ENCODE measurements at places on chromosomes 1 and 21.
A peak's percentile ranks its signal among the peaks of the same experiment; 100 is the strongest.

- DNase-seq, result no peak
Observed at GRCh38 chr1:212648431-212648830, 39.9 kb downstream of the ATF3 start.

DNA sequence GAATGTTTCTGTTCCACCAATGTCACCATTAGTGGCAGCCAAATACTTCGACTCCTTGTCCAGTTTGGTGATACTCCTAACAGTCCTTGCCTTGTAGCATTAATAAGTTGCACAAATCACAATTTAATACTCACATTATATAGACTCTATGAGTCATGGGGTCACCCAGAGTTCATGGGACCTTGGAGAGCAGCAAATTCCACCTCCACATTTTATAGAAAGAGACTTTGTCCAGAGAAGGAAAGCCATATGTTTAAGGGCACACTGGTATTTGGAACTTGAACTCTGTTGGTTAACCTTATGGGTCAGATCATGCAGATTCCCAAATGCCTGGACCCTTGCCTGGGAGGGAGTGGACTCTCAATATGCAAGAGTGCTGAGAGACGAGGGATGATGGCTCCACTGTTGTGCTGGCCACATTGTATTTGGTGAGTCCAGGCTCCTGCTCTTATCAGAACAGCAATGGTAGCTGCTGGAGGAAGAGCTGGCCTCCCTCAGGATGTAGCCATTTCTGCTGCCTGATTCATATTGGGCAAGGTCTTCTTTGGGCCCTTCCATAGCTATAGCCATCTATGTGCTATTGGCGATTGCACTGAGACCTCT, 30.6 kb downstream of the DNAJC6 start:
- DNase-seq, result peak; percentile 79

DNA sequence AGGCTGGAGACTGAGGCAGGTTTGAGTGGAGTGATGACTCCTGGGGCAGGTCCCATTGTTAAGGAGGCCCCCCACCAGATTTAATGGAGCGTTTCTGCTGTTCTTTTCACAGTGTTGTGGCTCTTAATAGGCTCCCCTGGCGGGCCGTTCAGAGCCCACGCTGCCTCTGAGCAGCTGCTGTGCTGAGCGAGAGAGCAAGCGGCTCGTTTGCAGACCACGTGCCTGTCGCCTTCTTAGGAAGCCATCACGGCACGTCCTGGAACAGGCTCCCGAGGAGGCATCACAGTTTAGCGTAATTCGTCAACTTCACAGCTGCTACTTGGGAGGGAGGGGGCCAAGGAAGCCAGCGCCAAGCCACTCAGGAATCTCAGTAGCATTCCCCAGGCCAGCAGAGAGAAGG, 70.5 kb upstream of the CTTNBP2NL start:
- DNase-seq, result no peak

DNA sequence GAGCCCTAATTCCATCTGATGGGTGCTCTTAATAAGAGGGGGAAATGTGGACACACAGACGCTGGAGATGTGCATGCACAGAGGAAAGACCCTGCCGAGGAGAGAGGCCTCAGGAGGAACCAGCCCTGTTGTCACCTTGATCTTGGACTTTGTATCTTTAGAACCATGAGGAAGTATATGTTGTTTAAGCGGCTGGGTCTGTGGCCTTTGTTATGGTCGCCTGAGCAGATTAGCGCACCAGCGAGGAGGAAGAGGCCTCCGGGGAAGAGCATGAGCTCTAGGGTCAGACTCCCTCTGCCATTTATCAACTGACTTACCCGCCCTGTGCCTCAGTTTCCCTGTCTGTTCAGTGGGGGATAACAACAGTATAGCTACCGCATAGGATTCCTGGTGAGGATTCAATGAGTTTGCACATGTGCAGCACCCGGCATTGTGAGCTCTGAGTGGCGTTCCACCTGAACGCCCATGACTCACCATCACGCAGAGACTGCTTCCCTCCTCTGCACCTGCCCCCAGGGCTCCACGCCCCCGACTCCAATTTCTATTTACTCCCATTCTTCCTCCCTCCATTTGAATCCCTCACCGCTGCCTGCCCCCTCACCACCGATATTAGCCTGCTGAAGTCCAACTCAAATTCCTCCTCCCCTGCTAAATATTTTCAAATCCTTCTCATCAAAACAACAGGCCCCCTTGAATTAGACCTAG, 67.2 kb downstream of the ATP5PO start:
- DNase-seq, result no peak

DNA sequence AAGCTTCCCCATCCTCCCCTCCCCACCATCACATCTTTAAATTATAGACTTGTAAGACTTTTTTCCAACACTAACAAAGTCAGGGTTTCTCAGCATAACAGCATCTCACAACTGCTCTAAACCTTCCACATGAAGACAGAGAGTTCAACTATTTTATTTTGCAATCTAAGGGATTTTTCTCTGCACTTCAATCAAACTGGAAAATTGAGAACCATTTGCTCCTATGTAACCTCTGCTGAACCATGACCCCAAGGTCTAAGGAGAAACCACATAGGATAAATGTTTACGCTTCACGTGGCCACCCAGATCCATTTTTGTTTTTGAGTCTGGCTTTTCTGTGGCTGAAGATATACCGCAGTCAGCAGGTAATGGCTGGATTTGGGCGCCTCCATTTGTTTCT, 13.2 kb downstream of the ERRFI1 start:
- DNase-seq, result no peak

GRCh38 chr1:46489638-46490405, at the start of gene DMBX1:
TSS of gene DMBX1 (plus strand) at chr1:46489836. CDS start at chr1:46507011, 17,175 bp downstream.
- peak; percentile 11 for DNase-seq

GRCh38 chr1:89065079-89065868, at the start of gene GBP1:
TSS of gene GBP1 (minus strand) at chr1:89065208. CDS start at chr1:89063234, 1,974 bp downstream.
- peak; percentile 42 for DNase-seq

- DNase-seq, result no peak
Observed at GRCh38 chr1:169530448-169530847, 44.7 kb upstream of the SLC19A2 start.

- DNase-seq, result peak; percentile 18
Observed at GRCh38 chr21:16441789-16442188, 712.0 kb downstream of the USP25 start.

GRCh38 chr1:32971576-32971975, 7.0 kb upstream of the RNF19B start:
- DNase-seq, result no peak

- peak; percentile 51 for DNase-seq
Observed at GRCh38 chr21:25862596-25862995, 127.8 kb downstream of the GABPA start.

DNA sequence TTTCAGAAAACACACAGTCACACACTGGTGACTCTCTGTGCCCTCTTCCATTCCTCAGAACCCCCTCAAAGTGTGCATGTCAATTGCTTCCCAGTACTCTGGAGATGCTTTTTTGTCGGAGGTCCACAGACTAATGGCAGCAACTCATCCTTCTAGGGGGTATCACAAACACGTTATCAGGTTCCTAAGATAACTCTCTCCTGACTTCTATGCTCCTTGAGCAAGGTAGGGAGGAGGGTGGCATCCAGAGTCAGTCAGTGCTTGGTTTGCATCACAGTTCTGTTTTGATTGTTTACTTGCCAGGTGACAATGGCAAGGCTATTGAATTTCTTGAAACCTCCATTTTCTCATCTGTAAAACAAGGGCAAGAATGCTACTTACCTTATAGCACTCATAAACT, 39.4 kb upstream of the DYNLT5 start:
- no peak for DNase-seq

DNA sequence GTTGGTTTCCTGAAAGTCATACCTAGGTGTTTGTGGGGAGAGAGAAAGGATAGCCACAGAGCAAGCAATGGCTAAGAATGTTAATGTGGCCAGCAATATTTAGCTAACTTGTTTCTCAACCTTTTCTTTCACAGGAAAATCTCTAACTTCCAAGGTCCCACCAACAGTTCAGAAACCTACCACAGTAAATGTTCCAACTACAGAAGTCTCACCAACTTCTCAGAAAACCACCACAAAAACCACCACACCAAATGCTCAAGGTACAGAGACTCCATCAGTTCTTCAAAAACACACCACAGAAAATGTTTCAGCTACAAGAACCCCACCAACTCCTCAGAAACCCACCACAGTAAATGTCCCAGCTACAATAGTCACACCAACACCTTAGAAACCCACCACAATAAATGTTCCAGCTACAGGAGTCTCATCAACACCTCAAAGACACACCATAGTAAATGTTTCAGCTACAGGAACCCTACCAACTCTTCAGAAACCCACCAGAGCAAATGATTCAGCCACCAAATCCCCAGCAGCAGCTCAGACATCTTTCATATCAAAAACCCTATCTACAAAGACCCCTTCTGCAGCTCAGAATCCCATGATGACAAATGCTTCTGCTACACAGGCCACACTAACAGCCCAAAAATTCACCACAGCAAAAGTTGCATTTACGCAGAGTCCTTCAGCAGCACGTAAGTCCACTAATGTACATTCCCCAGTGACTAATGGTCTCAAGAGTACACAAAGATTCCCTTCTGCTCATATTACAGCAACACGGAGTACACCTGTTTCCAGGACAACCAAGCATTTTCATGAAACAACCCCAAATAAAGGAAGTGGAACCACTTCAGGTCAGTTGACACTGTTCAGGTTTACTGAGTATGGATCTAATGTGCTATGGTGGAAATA, 15.3 kb downstream of the CD55 start:
- DNase-seq, result no peak

- peak; percentile 3 for DNase-seq
Observed at GRCh38 chr1:186183970-186184628, 191.0 kb downstream of the TPR start.

DNA sequence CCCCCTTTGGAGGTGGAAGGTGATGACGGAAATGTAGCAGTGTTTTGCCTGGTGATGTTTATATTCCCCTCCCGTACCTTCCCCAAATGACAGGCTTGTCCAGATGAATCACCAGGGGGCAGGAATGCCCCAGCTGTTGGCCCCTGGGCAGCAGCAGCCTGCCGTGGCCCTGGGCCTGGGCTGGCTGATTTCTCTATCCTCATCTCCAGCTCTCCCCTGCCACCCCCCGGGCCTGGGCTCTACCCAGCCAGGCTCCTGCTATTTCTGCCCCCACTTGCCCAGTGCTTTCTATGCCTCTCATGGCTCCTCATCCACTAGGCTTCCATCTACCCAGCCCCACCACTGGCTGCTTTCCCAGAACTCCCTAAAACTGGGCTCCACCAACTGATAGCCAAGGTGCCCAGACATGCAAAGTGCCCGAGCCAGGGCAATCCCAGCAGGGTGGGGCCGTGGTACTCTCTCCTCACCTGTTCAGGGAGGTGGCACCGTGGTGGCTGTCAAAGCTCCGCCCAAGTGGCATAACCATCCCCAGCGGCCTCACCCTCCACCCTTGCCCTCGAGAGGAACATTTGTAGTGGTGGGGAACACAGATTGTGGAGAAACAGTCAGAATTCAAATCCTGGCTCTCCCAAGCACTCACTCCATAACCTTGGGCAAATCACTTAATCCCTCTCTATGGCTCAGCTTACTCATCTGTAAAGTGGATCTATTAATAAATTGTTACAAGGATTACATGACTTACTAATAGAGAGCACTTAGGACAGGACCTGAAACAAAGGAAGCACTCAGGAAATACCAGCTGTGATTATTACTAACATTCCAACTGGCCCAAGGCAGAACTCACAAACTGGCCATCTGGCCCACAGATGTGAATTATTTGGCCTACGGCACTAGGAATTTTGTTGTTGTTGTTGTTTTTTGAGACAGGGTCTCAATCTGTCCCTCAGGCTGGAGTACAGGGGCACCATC, 12.8 kb upstream of the ECE1 start:
- DNase-seq, result peak; percentile 59

- DNase-seq, result no peak
Observed at GRCh38 chr1:22616571-22616970, 19.9 kb upstream of the C1QA start.

DNA sequence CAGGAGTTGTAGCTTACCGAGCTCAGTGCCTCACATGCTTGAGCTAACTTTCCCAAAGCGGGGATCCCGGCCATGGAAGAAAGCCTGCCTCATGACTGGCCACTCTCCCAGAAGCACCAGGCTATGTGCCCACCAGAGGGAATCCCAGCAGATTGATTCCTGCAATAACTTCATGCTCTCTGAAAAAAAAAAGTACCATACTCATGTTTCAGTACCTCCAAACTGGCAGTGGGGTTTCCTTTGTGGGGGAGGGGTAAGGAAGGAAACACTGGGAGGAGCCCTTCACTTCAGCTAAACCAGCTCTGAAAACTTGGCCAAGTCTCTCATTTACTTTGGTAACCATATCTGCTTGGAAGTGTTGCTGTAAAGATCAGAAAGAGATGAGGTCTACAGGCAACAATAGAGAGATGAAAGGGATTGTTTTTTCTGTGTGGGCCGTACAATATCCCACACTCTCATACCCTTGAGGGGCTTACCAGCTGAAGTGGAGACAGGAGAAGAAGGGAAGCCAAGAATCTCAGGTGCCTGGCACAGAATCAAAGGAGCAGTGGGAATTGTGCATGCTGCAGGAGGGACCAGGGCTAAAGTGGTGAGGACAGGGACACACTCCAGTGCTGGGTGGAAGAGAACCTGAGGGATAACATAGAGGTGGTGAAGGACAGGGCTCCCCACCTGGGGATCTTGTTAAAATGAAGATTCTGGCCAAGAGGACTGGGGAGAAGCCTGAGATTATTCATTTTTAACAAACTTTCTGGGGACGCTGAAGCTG, 42.4 kb upstream of the TACSTD2 start:
- DNase-seq, result no peak

DNA sequence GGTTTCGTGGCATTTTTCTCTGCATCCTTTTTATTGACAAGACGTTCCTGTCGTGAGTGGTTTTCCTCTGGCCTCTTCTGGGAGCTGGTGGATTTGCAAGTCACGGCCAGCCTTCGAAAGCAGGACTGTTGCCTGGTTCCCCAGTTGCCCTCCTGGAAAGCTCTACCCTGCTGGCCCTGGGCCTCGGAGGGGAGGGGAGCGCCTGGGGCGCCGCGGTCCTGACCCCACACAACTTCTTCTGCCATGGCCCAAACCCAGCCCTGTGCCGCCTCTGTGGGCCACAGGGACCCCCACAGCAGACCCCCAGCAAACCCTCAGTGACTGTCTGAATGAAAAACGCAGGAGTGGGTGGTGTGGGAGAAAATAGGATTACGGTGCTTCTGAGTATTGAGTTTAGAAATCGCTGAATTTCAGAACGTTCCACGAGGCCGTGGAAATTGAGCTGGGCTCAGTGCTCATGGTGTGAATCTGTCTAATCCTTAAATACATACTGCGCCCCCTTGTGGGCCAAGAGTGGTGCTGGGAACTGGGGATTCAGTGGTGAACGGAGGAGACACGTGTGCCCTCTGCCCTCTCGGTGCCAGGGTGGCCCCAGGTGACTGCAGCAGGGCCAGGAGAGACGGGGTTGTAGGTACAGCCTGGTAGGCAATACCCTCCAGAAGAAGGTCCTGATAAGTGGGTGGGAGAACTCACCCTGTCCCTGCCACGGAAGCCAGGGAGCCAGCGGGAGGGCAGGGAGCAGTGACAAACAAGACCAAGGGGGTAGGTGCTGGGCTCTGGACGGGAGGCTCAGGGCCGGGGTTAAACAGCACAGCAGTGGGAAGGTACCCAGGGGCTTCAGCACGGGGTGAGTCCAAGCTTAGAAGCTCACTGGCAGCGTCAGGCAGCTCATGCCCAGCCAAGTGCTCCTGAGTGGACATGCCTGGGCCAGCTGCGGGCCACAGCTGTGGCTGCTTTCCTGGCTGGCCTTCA, 101.2 kb upstream of the COL6A1 start:
- peak; percentile 40 for DNase-seq

All from foreskin melanocyte (primary cell).